ENCODE measurements at places on chromosomes 5 and 9.

GRCh38 chr5:72210888-72211678 is 103.8 kb downstream of the MAP1B start:
- DNase-seq = no peak

- no peak for DNase-seq
Measured at GRCh38 chr5:169716287-169716686, 79.2 kb downstream of the DOCK2 start.

DNA sequence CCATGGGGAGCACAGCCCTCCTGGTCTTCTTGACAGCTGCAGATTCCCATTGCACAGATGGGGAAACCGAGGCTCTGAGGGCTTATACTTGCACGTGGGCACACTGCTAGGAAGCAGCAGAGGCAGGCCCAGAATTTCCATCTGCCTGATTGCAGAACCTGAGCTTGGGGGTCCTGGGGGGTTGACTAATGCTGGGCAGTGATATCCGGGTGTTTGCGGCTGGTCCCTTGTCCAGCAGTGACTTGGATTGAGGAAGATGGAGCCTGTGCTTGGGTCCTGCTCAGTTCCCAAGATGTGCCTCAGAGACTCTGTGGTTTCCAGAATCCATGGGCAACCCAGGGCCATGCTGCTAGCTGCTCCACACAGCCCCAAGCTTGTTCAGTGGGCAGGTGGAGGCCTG is 91.2 kb downstream of the PHF2 start:
- no peak for DNase-seq

GRCh38 chr5:30690931-30691330 is 502.6 kb upstream of the CDH6 start:
- no peak for DNase-seq

GRCh38 chr9:136426787-136427186 is 12.9 kb downstream of the INPP5E start:
- DNase-seq = no peak

DNA sequence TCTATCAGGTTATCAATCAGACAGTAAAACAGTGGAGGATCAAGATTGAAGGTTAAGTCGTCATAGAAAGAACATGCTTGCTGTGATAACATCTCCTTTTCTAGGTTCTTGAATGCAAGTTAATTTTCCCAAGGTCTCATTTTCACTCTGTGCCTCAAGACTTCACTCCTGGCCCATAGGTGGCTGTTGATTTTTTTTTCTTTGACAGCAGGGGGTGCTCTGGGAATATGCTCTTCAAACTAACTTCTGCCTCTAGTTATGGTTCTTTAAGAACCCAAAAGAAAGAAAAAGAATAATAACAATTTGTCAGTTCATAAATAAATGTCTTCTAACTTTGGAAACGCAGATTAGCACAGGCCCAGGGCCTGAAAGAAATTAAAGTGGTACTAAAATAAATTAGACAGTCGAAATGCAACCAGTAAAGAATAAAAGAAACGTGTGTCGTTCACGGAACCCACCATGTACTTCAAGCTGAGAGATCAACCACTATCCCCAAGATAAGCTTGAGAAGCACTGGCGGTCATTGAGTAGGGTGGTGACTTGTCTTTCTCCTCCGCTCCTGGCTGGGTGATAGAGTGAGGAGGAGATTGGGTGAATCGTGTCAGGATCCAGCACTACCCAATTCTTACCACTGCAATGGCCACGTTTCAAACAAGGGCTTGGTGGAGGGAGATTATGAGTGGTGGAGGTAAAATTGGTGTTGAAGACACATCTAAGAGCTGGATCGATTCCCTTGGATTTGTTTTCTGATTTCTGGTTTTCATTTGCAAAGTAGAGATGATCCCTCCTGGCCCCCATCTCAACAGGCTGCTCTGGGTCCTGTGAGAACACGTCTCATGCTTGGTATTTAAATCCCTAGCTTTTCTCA is 93.4 kb upstream of the IRX4 start:
- DNase-seq = peak; percentile 74

DNA sequence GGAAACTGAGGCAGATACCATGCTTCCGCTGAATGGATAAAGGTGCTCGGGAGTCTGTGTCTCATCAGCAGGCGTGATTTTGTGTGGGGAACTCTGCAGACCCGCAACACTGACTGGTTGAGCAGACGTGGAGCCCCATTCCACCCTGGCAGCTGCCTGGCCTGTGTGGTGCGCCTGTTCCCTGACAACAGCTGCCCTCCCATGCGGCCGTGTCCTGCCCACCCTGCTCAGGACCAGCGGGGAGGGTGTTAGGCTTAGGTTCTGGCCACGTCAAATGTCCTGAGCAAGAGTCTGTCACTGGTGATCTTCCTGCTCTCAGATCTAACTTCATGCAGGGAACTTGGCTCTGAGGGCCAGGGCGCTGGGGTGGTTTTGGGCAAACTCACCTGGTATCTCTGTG is 417.7 kb upstream of the IRX4 start:
- no peak for DNase-seq

GRCh38 chr9:70435948-70436347 is 21.5 kb upstream of the KLF9 start:
- no peak for DNase-seq

- DNase-seq = no peak
Measured at GRCh38 chr5:135642934-135643333, 64.1 kb upstream of the CXCL14 start.

- DNase-seq = peak; percentile 87
Measured at GRCh38 chr5:143002459-143003327, 232.5 kb downstream of the ARHGAP26 start.

DNA sequence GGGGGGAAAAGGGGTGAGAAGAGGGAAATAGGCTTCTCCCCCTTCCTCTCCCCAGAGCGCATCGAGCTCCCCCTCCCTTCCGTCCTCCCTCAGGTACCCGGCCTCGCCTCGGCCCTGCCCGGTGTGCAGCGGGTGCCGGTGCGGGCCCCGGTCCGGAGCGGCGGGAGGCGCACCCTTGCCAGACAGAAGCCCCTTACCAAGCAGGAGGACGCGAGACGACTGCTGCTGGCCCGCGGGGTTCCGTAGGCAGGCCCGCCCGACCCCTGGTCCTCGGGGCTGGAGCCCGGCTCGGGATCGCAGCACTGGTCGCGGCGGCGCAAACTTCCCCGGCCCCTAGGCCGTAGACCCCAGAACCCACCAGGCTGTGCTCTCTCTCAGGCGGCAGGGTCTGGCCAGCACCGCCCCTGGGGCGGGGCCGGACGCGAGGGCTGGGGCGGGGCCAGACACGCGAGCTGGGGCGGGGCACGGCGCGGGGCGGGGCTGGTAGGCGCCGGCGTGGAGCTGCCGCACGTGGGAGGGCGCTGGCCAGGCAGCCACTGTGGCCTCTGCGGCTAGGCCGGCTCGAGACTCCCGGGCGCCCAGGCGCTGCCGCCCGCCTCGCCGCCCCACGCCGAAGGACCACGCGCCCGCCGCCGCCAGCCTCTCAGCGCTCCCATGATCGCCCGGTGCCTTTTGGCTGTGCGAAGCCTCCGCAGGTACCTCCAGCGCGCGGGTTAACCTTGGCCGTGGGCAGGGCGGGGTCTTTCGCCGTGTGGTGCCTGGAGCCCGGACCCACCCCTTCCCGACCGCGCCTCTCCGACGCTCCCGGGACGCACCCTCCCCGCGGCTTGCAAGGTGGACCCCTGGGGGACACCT is at the start of the genes NLN and SGTB:
NLN (plus strand) TSS at position 486 of the 855 bp plus-strand sequence; CDS start at position 655, 169 bp downstream.
SGTB (minus strand) TSS at position 390 of the 855 bp plus-strand sequence. CDS start 1,302 bp downstream, outside the sequence.
- DNase-seq = peak; percentile 29

GRCh38 chr9:100674419-100675122 is 96.7 kb downstream of the CAVIN4 start:
- no peak for DNase-seq

DNA sequence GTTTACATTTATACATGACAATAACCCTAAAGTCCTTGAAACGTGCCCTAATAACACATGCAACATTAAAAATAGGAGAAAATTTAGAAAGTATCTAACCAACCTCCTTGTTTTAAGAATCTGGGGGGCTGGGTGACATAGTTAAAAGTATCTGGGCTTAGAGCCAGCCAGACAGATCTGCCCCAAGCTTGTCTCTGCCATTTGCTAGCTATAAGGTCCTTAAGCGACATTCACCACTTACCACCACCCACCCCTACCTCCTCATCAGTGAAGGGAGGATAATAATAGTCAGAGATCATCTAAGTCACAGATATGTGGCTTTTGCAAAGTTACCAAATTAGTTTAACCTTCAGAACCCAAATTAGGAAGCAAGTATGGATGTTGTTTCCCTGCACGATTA is 33.8 kb upstream of the CAST start:
- DNase-seq = no peak

GRCh38 chr5:115079924-115080623 is 89.6 kb downstream of the TRIM36 start:
- no peak for DNase-seq

- no peak for DNase-seq
Measured at GRCh38 chr5:126523818-126524510, 71.1 kb downstream of the ALDH7A1 start.

DNA sequence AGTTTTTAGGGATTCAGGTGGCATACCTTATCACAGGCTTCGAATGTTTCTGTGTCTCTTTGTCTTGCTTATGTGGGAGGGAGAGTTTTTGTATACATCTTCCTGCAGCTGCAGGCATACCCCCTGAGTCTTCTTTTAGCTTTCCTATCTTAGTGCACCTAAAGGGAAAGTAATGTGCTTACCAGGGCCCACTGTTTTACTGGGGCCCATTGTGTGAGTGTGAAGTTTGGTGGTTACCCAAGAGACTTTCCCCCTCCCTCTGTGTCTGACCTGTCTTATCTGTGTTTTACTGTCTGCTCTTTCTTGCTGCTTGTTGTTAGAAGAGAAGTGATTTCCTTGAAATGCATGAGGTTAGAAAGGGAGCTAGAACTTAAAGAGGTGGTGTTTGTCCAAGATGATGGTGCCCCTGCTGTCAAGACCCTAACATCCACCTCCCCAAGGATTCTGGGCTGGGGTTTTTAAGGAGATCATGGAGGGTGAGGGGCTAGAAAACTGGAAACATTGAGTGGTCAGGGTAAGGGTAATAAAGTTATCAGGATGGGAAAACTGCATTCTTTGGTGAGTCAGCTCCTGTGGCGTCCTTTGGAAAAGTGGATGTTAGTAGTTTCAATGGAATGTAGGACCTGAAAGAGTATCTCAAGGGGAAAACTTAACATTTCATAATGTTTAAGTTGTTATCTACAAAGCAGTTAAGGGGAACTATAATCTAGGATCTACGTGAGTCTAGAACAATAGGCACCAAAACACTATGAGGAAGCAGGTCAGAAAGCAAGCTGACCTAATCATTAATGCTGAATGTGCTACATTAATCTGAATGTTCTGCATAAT is 583.5 kb upstream of the TUSC1 start:
- DNase-seq = no peak

DNA sequence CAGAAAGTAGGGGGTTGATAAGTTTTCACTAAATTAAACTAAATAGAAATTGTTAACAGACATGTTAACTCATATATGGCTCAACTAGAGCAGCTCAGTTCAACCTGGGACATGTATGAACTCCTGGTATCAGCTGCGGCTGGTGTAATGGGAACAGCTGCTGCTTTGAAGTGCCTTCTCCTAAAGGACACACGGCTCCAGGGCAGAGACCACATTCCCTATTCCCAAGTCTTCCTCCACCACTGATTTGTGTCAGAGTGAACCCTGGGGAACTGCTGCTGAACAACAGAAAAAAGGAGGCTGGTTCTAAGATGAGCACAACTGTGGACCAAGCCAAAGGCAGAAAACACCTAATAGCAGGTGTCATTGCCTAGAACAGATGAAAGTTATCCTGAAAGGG is 71.1 kb downstream of the MAPKAP1 start:
- DNase-seq = no peak

- DNase-seq = no peak
Measured at GRCh38 chr9:22308177-22308576, 138.4 kb upstream of the DMRTA1 start.

DNA sequence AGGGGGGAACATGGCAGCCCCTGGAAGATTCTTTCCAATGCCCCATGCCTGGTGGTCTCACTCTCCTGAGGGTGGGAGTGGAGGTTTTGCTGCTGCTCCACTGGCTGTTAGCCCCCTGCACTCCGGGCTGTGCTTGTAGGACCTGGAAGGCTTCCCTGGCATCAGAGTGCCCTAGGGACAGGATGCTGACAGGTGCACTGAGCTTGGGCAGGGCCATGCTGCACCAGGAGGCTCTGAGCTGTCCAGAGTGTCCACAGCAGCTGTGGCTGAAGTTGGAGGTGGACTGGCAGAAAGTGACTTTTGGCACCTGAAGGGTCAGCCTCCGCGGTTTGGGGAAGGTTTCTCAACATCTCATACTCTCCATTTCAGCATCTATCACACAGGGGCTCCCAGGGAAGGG is 249.1 kb downstream of the GADD45G start:
- DNase-seq = no peak

GRCh38 chr5:173530547-173530946 is 85.9 kb downstream of the BOD1 start:
- no peak for DNase-seq

DNA sequence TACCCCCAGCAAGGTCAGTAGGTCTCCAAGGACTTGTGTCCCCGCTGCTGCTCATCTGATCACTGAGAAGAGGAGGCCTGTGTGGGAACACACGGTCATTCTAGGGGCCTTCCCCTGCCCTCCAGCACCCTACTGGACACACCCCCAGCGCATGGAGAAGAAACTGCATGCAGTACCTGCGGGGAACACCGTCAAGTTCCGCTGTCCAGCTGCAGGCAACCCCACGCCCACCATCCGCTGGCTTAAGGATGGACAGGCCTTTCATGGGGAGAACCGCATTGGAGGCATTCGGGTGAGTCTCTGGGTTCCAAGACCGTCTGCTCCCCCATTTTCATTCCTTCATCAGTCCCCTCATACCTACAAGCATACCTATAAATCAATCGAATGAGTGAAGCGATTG is 4.1 kb downstream of the FGFR4 start:
- no peak for DNase-seq

GRCh38 chr9:99167694-99168093 is 54.0 kb downstream of the ALG2 start:
- peak; percentile 36 for DNase-seq

DNA sequence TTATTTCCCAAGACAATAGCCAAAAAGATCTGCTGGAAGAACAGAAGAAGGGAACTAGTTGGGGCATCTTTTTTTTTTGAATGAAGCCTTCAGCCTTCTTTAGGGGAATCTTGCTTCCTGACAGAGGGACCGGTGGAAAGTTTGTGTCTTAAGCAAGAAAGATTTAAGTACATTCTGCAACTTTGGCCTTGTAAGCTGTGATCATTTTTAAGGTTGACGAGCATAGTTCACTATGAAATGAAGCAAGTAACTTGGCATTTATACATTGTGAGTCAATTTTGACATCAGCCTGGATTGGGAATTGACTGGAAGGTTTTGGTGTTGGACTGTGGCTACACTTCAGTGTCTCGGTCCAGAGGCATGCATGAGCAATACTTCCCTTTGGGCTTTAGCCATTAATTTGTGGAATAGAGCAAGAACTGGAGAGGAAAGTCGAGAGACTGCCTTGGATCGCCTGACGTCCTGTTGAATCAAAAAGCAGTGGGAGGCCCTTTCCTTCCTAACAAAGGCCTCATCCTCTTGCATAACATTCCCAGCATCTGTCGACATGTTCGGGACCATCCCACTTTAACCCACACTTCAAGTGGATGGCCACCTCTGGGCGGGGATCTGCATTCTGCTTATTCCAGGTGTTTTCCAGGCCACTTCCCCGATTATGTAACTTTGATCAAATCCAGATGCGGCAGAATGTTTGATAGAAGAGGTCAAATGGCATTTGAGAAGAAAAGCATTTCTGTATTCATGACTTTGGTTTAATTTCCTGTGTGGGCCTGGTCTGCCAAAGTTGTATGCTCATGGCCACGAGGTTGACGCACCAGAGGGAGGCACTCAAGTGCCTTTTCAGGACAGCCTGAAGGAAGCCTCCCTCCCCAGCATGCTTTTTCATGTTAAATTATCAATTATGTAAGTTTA is 12.5 kb downstream of the ABL1 start:
- DNase-seq = no peak

GRCh38 chr5:77973253-77973609 is 197.1 kb upstream of the TBCA start:
- DNase-seq = no peak

Measured in Jurkat, Clone E6-1 (cell line).